ENCODE measurements at places on chromosomes 7 and 10.

DNA sequence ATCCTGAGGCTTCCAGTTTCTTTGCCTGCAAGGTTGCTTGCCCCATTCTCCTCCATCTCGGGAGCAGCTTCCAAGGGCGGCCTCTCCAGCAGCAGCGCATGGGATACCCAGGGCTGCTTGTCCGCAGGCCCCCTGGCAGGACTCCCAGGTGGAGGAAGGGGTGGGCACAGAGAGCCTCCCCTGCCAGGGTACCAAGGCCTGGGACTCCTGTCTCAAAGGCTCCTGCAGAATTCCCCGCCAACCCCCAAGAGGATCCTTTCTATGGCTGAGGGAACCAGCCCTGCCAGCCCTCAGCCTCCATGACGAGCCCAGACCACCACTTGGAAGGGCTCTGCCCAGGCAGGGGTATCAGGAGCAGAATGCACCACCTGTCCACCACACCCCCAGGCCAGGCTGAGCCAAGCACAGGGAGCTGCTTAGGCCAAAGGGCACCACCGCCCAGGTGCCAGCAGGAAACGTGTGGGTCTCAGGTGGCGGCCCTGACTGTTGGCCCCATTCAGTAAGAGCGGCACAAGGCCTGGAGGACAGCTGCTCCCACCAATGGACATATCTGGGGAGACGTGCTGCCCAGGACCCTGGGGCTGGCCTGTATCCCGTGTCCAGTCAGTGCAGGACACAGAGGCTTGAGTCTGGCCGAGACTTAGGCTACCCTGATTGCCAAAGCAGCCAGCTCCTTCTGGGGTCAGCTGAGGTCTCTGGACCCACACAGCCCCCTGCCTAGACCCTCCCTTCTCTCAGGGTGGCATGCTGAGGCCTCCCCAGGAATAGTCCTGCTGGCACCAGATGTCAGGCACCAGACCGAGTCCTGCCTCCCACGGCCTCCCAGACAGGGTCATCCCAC, 33.8 kb upstream of the INPP5A start:
- no peak for DNase-seq

- DNase-seq, result peak; percentile 29
Measured at GRCh38 chr7:42946627-42946950, 14.4 kb downstream of the MRPL32 start.

DNA sequence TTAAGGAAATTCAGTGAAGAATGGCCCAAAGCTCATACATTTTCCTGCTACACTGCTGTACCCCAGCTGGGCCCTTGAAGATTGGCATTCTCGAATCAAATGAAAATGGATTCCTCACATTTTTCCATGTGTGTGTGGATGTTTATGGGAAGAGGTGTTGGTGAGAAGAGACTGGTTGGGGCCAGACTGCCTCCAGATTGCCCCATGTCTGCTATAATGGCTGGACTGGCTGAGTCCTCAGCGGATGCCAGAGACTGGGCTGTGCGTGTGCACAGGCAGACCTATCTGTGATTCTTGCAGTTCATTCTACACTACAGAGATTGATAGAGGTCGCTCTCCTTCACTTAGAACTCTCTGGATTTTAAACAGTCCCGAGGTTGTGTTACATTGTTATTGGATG, 183.6 kb upstream of the GDF10 start:
- no peak for DNase-seq

DNA sequence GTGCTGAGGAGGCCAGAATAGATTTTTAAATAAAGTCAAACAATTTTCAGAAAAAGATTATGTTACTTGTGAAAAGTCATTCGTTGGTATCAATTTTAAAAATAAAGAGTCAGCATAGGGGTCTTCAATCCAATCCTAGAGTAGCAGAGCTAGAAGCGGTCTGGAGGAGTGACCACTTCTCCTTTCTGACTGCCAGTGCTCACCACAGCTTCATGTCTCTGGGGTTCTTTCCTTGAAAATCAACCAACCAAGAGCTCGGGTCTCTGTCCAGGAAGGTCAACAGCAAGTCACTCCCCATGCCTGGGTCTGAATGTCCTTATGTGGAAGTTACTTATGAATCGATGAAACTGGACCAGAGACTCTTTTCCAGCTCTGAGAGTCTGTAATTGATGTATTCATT, 14.3 kb downstream of the PTPRN2 start:
- no peak for DNase-seq

GRCh38 chr10:7102084-7102483, 308.8 kb downstream of the SFMBT2 start:
- peak; percentile 35 for DNase-seq

GRCh38 chr7:55005241-55005851, 13.5 kb upstream of the EGFR start:
- no peak for DNase-seq

DNA sequence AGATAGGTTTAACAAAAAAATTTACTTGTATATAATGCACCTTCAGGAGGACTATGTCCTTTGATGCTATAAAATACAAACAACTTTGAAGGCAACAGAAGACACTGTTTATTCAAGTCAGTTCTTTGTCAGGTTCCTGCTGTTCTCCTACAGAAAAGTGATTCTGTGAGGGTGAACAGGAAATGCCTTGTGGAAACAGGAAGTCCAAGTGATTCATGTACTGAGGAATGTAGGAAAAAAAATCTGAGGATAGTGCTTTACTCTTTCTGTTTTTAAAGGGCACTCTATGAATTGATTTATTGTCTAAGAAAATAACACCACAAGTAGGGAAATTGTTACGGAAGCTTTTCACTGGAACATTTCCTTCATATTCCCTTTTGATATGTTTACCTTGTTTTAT, 171.9 kb downstream of the HDAC9 start:
- DNase-seq, result peak; percentile 56

- no peak for DNase-seq
Measured at GRCh38 chr10:28997734-28998133, 291.1 kb upstream of the LYZL1 start.

- DNase-seq, result no peak
Measured at GRCh38 chr10:94217411-94217810, 145.3 kb downstream of the NOC3L start.

DNA sequence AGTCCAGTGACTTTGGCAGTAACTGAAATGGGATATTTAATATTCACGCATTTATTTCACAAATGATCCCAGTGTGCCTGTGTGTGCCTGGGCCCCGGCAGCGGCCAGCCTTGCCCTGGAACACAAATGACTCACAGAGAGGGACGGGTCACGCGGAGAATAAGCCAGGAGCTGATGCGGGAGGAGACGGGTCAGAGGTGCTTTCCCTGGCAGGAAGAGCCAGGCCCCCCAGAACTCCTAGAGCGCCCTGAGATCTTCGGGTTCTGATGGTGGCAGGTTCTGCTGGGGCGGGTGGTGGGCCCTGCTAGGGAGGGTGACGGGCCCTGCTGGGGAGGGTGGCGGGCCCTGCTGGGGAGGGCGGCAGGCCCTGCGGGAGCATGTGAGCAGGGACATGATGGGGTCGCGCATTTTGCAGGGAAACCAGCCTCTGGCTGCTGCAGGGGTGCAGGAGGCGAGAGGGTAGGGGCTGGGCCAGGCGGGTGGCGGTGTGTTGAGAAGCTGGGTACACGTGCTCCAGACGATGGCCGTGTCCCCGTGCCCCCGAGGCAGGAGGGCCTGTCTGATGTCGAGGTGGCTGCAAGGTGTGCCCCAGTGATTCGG, 84.2 kb upstream of the DIP2C start:
- no peak for DNase-seq

DNA sequence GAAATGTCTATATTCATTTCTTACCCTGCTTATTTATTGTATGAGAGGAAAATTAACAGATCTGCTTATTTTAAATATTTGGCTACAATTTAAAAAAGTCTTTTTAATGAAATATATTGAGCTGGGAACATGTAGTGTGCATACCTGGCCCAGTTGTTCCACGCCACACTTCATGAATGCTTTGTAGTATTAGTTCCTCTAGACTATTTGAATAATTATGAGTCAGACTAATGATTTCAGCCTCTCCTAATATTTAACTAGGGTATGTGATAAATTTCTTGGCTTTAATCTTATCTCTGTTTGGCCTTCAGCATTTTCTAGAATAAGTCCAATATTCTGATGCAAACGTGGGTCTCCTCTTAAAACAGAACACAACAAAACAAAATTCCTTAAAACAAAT, 226.6 kb downstream of the CREB5 start:
- no peak for DNase-seq

DNA sequence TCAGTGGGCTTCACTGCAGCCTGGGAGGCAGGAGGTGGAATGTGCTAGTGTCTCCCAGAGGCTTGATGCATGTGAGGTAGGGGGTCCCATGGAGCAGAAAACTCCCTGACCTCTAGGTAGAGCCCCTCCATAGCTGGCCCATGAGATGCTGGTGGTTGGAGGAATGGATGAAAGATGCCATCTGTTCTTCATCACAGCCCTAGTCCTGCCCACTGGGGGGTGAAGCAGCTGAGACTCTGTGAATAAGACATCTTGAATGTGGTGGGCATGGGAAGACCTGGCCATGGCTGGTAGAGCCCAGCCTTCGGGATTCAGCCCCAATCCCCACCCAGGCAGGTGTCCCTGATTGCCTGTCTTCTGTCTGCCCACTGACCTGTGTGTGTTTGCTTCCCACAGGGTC, 92.5 kb downstream of the COL13A1 start:
- no peak for DNase-seq

- no peak for DNase-seq
Measured at GRCh38 chr10:69307434-69307833, 29.1 kb downstream of the HK1 start.

- DNase-seq, result no peak
Measured at GRCh38 chr7:13841284-13841683, 148.2 kb downstream of the ETV1 start.

- no peak for DNase-seq
Measured at GRCh38 chr10:116784035-116784434, 41.7 kb upstream of the HSPA12A start.

DNA sequence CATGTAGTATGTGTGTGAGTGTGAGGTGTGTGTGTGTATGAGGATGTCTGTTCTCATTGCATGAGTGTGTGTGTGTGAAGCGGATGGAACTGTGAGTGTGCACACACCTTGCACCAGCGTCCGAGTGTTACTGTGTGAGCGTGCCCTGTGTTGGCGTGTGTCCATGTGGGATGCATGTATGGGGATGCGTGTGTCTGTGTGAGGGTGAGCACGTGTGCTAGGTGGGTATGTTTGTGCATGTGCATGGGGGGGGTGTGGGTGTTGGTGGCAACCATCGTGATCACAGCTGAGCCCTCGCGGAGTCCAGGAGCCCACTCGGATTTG, 6.4 kb downstream of the KNDC1 start:
- DNase-seq, result no peak

DNA sequence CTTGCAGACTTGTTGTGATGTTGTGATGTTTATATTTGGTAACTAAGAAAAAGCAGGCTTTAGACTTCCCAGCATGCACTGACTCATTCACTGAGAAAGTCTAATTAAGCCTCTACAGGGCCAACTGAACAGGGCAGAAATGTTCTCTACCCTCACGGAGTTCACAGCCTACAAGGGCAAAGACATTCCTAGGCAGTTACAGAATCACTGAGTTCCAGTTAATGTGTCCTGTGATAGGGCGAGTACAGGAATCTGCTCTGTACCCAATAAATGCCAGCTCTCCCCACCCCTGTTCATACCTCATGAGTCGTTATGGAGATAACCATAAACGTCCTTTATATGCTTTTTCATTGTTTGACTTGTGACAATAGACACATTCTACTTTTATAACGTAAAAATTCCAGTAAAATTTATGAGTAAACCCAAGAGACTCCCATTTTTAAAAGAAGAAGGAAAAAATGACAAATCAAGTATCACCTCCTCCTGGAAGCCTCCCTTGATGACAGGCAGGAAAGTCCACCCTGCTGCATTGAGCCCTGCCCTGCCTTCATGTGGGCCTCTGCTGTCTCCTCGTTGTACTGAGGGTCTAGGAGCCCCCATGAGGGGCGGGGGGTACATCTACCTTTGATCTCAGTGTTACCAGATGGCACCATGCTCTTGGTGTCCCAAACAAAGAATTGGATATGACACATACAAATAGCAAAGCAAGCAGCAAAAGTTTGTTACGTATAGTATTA, 14.3 kb downstream of the MUC12 start:
- peak; percentile 66 for DNase-seq

DNA sequence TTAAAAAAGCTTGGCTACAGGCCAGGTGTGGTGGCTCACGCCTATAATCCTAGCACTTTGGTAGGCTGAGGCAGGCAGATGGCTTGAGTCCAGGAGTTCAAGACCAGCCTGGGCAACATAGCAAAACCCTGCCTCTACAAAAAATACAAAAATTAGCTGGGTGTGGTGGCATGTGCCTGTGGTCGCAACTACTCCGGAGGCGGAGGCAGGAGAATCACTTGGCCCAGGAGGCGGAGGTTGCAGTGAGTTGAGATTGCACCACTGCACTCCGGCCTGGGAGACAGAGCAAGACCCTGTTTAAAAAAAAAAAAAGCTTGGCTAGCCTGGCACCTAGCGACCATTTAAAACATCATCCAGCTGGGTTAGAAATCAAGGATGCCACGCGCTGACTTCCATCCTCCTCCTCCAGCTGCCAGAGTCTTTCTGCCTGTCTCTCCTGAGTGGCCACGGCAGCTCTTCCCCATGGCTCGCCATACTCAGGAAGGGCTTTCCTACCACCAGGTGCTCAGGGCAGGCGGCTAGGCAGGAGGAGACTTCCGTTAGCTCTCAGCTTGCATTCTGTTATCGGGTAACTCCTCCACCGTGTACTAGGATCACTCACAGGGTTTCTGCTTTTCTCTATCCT, 45.0 kb downstream of the DENND2A start:
- no peak for DNase-seq

DNA sequence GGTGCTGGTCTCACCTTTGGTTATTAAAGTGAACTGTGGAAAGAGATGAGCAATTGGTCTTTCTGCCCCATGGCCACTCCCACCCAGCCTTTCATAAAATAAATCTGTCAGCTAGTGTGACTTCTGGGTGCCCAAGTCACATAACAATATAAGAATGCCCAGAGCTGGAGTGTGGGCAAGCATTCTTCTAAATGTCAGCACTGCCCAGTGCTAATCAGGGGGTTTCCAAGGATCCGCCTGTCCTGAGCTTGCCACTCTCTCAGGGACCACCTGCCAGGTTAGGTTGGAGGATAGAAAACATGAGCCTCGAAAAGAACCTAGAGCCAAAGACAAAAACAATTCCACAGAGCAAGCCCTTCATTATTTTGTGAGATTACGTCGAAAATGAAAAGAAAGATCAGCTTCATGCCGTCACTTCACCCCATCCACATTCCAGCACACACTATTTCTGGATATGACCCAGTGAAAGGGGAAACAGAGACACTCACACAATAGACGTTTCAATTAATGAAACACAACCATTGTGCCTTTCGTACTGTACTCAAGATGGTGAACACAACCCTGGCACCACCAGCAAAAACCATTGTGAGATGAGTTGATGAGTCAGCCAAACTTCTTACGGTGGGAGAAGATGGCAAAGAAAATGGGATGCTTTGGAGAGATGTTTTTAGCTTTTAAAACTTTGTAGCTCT, 30.8 kb downstream of the SCRN1 start:
- no peak for DNase-seq

GRCh38 chr10:3538291-3538655, 246.7 kb downstream of the KLF6 start:
- DNase-seq, result no peak

All from foreskin fibroblast (primary cell).